H1 (cell line): ENCODE measurements at places on chromosomes 12 and 14. TPM values are rescaled to one million over a fixed set of nuclear protein-coding genes. Genes with fewer than 3 reads are reported as not detected.

DNA sequence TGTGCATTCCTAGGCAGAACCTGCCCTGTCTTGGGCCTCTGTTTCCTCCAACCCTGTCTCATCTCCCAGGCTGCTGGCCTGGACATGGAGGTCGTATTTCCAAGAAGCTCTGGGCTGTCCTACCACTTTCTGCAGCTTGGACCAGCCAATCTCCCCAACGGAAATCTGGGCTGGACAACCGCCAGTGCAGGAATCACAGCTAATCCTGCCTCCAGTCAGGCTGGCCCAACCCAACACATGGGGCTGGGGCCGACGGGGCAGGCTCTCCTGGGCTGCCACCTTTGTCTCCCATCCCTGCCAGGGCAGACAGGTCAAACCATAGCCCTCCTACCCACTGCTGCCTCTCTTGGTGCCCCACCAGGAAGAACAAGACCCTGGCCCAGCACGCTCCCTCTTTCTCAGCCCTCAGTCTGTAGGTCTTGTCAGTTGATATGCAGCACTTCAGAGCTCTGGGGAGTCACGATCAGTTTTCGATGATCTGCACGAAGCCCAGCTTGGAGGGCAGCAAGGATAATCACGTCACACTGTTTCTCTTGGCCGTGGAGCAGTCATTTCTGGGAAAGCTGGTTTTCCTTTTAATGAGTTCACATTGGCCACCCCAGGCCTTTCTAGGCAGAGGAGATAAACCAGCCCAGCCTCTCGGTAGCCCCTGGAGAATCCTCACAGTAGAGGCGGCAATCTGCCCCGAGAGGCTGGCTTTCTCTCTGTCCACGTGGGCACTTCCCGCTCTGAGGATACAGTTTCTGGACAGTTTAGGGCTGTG is 195.2 kb upstream of the PRMT8 start:
- H3K36me3 ChIP-seq = no peaks in the 10 kb centered on the region
- H3K27ac ChIP-seq = no peak overlapping the region
- no peak overlapping the region for H3K4me3 ChIP-seq
- DNase-seq = no peak
- H3K4me1 ChIP-seq = peaks cover 6% of the 10 kb centered on the region
- 0 out of 2 replicates have a peak, but pooled peaks cover 2% of the 10 kb centered on the region for H3K27me3 ChIP-seq

GRCh38 chr12:83145325-83145840 is 458.7 kb downstream of the TMTC2 start:
- DNase-seq = no peak
- no peak overlapping the region for H3K27ac ChIP-seq
- H3K4me1 ChIP-seq = no peaks in the 10 kb centered on the region
- H3K4me3 ChIP-seq = no peak overlapping the region

GRCh38 chr12:57825451-57825850 is 6.9 kb upstream of the AVIL start:
- no peak overlapping the region for H3K27ac ChIP-seq
- peaks cover 79% of the 10 kb centered on the region for H3K36me3 ChIP-seq
- no peak for DNase-seq
- no peaks in the 10 kb centered on the region for H3K4me1 ChIP-seq
- no peaks in the 10 kb centered on the region for H3K27me3 ChIP-seq

GRCh38 chr14:47257013-47257412 is 418.4 kb downstream of the MDGA2 start:
- H3K36me3 ChIP-seq = no peaks in the 10 kb centered on the region
- H3K4me1 ChIP-seq = no peaks in the 10 kb centered on the region
- H3K27ac ChIP-seq = no peak overlapping the region
- H3K27me3 ChIP-seq = no peaks in the 10 kb centered on the region

DNA sequence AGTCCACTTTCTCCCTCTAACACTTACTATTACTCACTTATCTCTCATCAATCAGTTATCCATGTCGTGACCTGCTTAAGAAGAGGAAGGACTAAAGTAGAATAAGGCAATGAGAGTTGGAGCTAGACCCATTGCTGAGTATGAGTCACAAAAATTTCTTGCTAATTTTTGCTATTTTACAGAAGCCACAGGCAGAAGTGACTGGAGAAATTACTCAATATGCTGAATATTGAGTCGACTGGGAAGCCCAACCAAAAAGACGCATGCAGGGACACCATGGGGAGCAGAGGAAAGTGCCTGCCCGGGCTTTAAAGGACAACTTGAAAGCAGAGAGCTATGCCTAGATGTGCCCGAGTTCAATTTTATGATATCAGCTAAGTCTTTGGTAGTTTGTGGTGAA is 115.4 kb upstream of the FOXG1 start:
- no peak for DNase-seq
- H3K4me3 ChIP-seq = no peak overlapping the region
- no peaks in the 10 kb centered on the region for H3K27me3 ChIP-seq
- peaks cover 3% of the 10 kb centered on the region; the same call in 1 of the 2 replicates for H3K4me1 ChIP-seq
- no peak overlapping the region for H3K27ac ChIP-seq

DNA sequence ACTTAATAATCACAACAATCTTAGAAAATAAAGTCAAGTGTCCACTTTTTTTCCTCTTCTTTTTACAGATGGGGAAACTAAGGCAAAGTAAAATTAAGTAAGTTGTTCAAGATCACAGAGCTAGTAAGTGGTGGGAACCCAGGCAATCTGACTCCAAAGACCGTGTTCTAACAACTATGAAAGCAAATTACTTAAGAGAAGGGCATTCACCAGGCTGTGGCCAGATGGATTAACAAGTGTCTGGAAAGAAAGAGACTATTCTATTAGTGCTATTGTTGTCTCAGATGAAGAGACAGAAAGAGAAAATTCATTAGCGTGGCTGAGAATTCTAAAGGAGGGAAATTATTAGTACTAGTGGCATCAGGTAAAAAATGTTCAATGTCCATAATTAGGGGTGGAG is 48.5 kb downstream of the FGD6 start:
- H3K27me3 ChIP-seq = no peaks in the 10 kb centered on the region
- H3K27ac ChIP-seq = no peak overlapping the region
- no peaks in the 10 kb centered on the region for H3K36me3 ChIP-seq
- DNase-seq = no peak

DNA sequence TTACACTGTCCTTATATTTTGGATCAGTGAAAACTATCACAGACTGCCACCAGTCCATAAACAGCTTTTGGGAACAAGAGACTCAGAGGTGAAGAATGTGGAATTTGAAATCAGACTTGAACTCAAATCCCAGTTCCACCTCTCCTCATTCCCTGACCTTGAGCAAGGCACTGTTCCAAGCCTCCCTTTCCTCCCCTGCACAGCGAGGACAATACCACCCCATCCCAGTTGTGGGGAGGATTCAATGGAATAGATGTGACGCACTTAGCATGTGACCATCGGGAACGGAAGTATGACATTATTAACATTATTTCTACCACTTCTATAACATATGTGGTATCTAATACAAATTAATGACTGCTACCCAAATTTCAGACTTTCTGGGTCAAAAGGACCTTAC is 63.5 kb downstream of the DPF3 start:
- peaks cover 2% of the 10 kb centered on the region; the same call in 1 of the 2 replicates for H3K4me1 ChIP-seq
- no peaks in the 10 kb centered on the region for H3K27me3 ChIP-seq
- H3K27ac ChIP-seq = no peak overlapping the region
- no peak overlapping the region for H3K4me3 ChIP-seq

- no peak overlapping the region for H3K27ac ChIP-seq
- no peak overlapping the region for H3K4me3 ChIP-seq
- H3K36me3 ChIP-seq = no peaks in the 10 kb centered on the region
- H3K27me3 ChIP-seq = no peaks in the 10 kb centered on the region
These were observed 18.4 kb downstream of the LMO3 start for GRCh38 chr12:16587514-16587913.

DNA sequence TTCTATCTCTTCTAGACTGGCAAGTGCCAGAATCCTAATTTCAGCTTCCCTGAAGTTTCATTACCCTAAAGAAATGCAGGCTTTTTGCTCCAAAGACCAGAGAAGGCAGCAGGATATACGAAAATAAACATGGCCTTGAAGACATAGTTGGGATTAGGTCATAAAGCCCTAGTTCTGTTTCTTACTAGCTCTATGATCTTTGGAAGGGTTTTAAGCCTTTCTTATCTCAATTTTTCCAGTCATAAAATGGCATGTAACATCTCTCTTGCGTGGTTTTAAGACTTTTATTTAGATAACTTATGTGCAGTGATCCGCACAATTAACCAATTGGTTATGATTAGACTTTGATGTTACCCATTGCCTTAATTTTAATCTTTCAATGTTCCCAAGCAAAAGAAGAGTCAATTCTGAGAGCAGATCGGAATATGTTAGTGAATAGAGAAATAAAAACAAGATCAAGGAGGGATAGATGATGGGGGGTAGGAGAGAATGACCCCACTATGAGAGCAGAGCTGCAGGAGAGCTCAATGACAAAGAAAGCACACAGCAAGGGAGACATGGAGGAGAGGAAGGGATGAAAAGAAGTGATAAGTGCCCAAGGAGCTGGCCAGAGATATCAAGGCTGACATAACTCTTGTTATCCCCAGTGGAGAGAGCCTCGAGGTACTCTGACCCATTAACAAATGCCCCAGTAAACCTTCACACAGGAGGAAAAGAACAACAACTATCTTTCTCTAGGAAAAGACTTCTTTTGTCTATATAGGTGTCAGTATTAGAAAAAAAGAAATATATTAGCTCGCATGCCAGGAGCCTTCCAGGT is 53.0 kb upstream of the ANP32D start:
- H3K36me3 ChIP-seq = no peaks in the 10 kb centered on the region
- no peaks in the 10 kb centered on the region for H3K27me3 ChIP-seq
- H3K4me3 ChIP-seq = no peak overlapping the region
- no peak for DNase-seq
- no peak overlapping the region for H3K27ac ChIP-seq
- no peaks in the 10 kb centered on the region for H3K4me1 ChIP-seq

GRCh38 chr14:96380735-96381134 is 11.2 kb upstream of the AK7 start:
- peaks cover 20% of the 10 kb centered on the region for H3K36me3 ChIP-seq
- H3K27me3 ChIP-seq = no peaks in the 10 kb centered on the region
- H3K4me3 ChIP-seq = no peak overlapping the region
- H3K27ac ChIP-seq = no peak overlapping the region
- H3K4me1 ChIP-seq = no peaks in the 10 kb centered on the region

The MMAB gene
- 12.9 and 14.5 TPM in 2 replicates for polyA plus RNA-seq

The PRR4 gene
- polyA plus RNA-seq = 1.9 and 11.2 TPM in 2 replicates

The SPX gene
- polyA plus RNA-seq = 0.38 and 1.2 TPM in 2 replicates

The GLS2 gene
- polyA plus RNA-seq = 20.1 and 22.5 TPM in 2 replicates
